Transverse colon (tissue), 4 donors: ENCODE measurements at places on chromosomes 16 and 17. TPM values are rescaled to one million over a fixed set of nuclear protein-coding genes. Genes with fewer than 3 reads are reported as not detected.

Gene MMP15
- 48.0 TPM for total RNA-seq

Gene CCL1
- total RNA-seq, result not detected

Gene ABCC1
- total RNA-seq, result 67.3 TPM

Gene RNF227
- total RNA-seq, result 3.4 TPM

Gene DNAI2
- not detected for total RNA-seq

GRCh38 chr17:45256114-45256966 is 5.6 kb downstream of the SPATA32 start:
- no peak for DNase-seq

DNA sequence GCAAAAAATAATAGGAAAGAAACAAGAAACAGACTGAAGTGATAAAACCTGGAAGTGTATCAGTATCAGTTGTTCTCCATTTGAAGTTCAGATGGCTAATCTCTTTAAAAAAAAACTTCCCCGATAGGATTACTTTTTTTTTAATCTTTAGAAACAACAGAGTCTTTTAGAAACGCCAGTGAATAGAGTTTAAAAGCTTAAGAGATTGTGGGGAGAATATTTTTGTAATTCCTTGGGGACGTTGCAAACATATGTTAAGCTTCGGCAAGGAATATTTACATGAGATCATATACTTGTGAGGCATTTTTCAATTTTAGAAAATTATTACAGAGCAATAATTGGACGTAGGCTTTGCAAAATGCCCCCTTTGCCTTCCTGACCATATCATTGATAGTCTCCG is 13.2 kb downstream of the MAF start:
- no peaks in the 10 kb centered on the region for H3K36me3 ChIP-seq
- H3K27ac ChIP-seq, result no peak overlapping the region
- peaks cover 10% of the 10 kb centered on the region for H3K4me1 ChIP-seq

- H3K4me3 ChIP-seq, result no peak overlapping the region
- H3K27ac ChIP-seq, result no peak overlapping the region
- H3K36me3 ChIP-seq, result no peaks in the 10 kb centered on the region
Measured at GRCh38 chr17:35082073-35082657, 18.7 kb upstream of the RFFL start.

DNA sequence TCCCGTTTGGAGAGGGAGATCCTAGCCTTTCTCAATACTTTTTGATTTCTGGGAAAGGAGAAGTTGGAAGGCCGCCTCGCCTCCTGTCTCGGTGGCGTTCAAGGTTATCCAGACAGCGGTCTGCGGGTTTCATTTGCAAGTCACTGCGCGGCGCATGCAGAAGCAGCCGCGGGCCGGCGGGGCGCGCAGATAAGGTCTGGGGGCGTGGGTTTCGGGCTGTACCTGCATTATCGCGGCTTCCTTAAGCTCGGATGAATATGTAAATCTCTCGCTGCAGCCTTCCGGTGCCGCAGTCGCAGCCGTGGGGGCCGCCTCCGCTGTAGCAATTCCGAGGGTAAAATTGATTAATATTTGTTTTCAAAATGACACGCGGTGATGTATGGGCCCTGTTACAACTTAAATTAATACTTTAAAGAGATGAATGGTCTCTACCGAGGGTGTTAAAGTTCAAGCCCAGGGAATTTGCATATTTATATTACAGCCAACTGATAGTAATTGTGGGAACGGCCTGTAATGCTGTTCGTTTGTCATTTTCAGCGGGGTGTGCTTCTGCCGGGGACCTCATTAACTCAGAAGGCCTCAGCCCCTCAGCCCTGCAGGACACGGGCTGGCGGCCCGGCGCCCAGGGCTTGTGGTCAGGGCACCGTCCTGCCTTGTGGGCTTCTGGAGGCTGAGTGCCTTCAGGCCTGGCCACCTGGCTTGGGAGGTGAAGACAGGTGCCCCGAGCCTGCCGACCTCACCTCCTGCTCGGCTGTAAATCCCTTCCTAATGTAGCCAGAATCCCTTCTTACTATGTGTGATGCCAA is 99.4 kb downstream of the CYLD start:
- no peak for DNase-seq
- H3K36me3 ChIP-seq, result no peaks in the 10 kb centered on the region
- no peak overlapping the region for H3K27ac ChIP-seq
- peaks cover 3% of the 10 kb centered on the region for H3K4me1 ChIP-seq

- H3K27me3 ChIP-seq, result no peaks in the 10 kb centered on the region
- H3K4me1 ChIP-seq, result no peaks in the 10 kb centered on the region
- DNase-seq, result no peak
- no peaks in the 10 kb centered on the region for H3K36me3 ChIP-seq
Measured at GRCh38 chr17:40378966-40379365, 14.4 kb upstream of the GJD3 start.

DNA sequence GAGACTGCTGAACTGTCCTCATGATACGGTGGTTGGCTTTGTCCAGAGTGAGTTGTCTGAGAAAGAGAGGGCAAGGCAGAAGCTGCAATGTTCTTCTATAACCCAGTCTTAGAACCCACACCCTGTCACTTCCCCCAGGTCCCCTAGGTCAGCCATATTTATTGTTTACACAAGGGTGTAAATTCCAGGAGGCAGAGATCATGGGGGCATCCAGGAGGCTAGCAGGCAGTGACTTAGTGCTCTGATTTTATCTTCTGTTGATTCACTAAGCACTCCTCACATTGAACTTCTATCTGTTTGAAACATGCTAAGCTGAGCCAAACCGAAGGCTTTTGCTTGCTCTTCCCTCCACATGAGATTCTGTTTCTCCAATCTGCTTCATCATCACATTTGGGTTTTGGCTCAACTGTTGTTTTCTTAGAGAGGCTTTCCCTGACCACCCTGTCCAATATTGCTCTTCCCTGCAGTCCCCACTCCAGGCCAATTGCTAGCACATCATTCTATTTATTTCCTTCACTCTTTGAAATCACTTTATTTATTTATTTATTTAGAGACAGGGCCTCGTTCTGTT is 34.3 kb upstream of the SHISA9 start:
- H3K27ac ChIP-seq, result no peak overlapping the region
- no peaks in the 10 kb centered on the region for H3K27me3 ChIP-seq
- no peak for DNase-seq

DNA sequence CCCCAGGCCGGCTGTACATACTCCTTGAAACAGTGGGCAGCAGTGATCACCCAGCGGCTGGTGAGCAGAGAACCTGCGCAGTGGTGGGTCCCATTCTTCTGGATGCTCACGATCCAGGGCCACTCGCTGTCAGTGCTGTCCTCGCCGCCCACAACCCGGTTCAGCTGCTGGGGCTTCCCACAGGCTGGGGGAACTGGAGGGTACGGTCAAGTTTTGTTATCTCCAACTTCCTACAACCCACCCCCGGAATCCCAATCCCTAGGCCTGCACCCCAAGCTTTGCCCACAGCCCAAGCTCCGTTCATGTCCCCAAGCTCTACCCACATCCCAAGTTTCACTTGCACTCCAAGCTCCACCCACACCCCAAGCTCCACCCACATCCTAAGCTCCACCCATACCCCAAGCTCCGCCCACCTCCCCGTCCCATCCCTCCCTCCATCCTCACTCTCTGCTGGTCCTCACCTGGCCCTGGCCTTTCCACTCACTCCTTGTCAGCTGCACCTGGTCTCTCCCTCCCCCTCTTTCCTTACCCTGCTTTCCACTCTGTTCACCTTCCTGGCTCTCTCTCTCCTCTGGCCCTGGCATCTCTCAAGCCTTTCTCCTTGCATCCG is 1.8 kb downstream of the PRSS22 start:
- no peaks in the 10 kb centered on the region for H3K36me3 ChIP-seq
- no peak overlapping the region for H3K4me3 ChIP-seq
- peaks cover 56% of the 10 kb centered on the region for H3K27me3 ChIP-seq
- H3K4me1 ChIP-seq, result no peaks in the 10 kb centered on the region

- peaks cover 16% of the 10 kb centered on the region for H3K4me1 ChIP-seq
- no peaks in the 10 kb centered on the region for H3K36me3 ChIP-seq
- peak; percentile 61 for DNase-seq
- peak overlapping the region; percentile 44 for H3K4me3 ChIP-seq
Measured at GRCh38 chr17:1203111-1203966, 23.6 kb upstream of the ABR start.
